ENCODE measurements at places on chromosomes 1 and 21.

DNA sequence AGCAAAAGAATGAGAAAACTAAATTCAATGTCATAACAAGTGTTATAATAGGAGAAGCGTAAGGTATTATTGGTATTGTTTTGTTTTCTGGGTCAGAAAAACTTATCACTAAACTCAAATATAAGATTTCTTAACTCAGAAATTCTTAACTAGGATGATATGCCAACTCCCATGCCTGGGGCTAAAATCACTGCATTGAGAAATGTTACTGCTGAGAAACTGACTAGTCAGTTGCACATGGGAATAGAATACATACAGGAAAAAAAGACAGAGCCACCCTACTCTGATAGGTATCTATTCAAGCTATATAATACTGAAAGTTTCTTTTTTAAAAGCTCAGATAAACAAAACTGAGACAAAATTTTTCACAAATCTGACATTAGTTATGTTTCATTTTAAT lies 56.3 kb downstream of the PRPF38A start:
- DNase-seq: no peak

- peak; percentile 32 for DNase-seq
Measured at GRCh38 chr1:71047635-71048607, at the start of gene PTGER3. Gene PTGER3, minus strand, starts transcription at chr1:71047816. Its CDS starts 239 bp downstream, at chr1:71047577.

DNA sequence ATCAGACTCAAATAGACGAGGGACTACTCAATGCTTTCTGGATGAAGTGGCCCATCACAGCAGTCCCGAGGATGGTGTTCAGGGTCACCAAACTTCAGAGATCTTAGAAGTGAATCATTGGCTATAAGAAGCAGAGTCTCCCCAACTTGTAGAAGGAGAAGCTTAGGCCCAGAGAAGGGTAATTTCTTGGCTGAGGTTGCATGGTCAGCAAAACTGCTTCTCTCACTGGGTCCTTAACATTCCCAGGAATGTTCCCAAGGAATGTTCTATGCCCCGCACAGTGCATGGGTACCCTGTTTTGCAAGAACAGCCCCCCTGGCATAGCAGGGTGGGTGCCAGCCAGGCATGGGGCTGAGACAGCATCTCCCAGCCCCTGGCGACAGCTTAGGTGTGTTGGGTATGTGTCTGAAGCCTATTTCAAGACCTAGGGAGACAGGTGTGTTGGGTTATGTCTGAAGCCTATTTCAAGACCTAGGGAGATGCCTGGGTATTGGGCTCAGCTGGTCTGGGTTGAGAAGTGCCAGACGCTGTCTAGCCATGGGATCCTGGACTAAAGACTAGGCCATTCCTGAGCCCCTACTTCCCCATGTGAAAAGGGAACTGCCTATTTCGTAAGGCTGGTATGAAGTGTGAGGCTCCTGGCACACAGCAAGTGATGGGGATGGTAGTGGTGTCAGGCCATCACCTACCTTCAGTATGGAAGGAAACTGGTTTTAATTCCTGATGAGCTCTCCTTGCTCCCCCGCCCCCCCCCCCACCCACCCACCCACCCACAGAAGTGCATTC lies 26.1 kb downstream of the PADI6 start:
- DNase-seq: no peak

GRCh38 chr1:200546577-200546976 lies 74.0 kb downstream of the KIF14 start:
- DNase-seq: no peak

GRCh38 chr1:108634521-108634920 lies 26.4 kb downstream of the HENMT1 start:
- DNase-seq: no peak

- peak; percentile 70 for DNase-seq
Measured at GRCh38 chr1:227885135-227885647, 62.5 kb downstream of the WNT9A start.

All from T-cell (primary cell).